ENCODE measurements at places on chromosomes 2 and 18.

DNA sequence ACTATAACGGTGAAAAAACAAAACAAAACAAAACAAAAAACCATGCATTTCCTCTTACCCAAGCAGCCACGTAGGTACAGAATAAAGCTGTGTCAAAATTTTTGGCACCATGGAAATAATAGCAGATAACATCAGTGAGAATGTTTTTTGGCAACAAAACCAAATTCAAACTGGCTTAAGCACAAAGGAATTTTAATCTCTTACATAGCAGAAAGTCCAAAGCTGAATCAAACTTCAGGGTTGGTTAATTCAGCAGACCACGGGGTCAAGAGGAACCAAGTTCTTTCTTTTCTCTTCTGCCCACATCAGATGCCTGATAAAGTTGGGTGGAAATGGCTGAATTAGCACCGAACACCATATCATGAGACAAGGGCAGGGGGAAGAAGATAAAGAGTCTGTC lies 129.5 kb downstream of the PAX3 start:
- no peak for DNase-seq

- no peak for DNase-seq
Measured at GRCh38 chr2:13942111-13942510, 690.4 kb upstream of the LRATD1 start.

DNA sequence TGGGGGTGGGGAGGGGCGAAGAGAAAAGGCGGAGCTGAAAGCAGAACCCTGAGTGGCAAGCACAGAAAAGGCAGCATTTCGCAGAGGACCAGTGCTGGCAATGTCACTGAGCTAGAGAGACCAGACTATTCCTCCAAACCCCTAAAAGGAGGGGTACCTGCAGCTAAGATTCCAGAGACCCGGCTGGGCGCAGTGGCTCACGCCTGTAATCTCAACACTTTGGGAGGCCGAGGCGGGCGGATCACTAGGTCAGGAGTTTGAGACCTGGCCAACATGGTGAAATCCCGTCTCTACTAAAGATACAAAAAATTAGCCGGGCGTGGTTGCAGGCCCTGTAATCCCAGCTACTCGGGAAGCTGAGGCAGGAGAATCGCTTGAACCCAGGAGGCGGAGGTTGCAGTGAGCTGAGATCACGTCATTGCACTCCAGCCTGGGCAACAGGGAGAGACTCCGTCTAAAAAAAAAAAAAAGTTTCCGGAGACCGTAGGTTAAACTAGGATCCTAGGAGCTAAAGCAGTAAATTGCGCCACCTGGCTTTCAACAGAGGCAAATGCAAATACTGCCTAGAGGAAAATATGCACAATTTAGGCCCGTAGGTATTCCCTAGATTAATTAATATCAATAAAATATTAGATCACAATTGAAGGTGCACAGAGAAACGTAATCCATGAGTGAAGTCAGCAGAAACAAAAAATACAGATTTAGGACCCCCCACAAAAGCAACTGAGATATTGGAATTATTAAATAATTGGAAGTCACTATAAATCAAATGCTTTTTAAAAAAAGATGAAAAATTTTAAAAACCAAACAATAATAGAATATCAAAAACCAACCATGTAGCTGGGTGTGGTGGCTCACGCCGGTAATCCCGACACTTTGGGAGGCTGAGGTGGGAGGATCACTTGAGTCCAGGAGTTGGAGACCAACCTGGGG lies 4.9 kb downstream of the UCN start:
- no peak for DNase-seq

GRCh38 chr18:25494888-25495287 lies 142.9 kb upstream of the ZNF521 start:
- no peak for DNase-seq

GRCh38 chr2:109270505-109271312 lies 141.7 kb downstream of the SH3RF3 start:
- no peak for DNase-seq

DNA sequence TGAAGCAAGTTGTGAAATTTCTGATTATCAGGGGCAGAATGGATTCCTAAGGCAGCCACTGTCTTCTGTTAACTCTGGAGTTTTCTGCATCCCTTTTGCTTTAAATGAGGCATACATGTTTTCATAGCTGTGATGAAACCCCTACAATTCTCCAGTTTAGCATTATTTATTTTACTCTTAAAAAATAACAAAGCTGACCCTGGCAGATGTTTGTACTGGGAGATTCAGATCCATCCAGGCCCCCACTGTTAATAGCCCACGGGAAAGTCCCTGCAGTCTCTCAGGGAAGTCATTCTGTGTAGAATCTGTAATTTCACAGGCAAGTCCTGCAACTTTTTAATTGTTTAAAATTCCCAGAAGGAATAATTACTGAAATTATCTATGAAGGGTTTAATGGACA lies 353 bp upstream of the SULT1C4 start:
- no peak for DNase-seq
